ENCODE measurements at places on chromosomes 3 and 15.

DNA sequence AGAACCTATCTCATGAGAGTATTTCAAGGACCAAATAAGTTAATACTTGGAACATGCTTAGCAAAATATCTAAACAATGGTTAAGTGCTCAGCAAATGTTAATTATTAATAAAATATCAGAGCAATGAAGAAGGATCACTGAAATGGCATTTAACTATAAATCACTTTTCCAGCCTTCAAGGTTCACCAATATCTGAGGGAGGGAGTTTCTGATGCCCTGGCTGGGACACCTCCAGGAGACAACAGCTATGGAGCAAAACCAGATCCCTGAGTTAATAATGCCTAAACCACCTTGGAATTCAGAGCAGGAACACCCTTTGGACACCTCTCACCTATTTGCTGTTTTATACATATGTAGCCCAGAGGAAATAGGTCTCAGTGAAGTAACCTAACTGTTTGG, 6.4 kb upstream of the FAM174B start:
- DNase-seq = no peak

DNA sequence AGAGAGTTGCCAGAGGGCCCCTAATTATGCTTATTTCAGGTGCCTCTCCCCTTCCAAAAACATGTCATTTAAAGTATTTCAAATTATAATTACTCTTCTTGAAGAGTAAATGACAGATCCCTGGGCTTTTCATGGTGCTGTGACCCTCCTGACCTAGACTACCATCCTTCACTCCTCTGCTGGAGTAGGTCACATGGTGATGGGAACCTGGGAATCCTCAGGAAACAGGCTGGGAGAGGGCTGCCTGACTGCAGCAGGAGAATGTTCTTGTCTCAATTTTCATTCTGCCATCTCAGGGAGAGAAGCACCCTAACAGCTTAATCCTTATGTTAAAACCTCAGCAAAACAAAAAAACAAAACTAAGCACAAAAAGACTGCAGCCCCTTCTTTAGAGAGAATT, 24.6 kb downstream of the PGBD4 start:
- DNase-seq = no peak

DNA sequence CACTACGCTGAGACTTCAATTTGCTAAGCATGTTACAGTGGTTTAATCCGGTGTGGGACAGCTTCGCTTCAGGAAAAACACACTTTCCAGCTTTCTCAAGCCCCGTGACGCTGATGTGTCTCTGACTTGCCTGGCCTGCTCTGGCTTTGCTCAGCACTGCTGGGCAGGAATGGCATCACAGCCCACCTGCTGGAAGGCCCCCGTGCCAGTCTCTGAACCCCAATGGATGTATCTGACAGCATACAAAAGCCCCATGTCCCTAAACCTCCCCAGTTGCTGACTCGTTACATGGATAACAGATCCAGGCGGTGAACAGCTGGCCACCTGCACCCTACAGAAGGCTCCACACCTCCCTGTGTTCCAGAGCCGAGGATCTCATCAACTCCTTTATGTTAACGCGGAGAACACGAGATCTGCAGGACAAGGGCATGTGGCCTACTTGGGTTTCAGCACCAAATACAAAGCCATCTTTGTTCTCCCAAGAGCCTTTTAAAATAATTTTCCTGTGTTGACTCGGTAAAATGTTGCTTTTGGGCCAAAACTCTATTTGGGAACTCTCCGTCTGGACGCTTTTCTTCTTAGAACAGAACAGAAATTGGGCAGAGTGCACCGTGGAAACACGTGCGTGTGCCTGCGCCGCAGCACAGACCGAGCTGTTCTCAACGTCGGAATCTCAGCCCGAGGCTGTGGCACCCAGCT, 61.4 kb downstream of the ATP10A start:
- DNase-seq = no peak

GRCh38 chr3:100737334-100737733, 28.0 kb downstream of the TFG start:
- no peak for DNase-seq

All from NCI-H446 (cell line).